ENCODE measurements at places on chromosomes 3 and 15. TPM values are rescaled to one million over a fixed set of nuclear protein-coding genes. Genes with fewer than 3 reads are reported as not detected.

DNA sequence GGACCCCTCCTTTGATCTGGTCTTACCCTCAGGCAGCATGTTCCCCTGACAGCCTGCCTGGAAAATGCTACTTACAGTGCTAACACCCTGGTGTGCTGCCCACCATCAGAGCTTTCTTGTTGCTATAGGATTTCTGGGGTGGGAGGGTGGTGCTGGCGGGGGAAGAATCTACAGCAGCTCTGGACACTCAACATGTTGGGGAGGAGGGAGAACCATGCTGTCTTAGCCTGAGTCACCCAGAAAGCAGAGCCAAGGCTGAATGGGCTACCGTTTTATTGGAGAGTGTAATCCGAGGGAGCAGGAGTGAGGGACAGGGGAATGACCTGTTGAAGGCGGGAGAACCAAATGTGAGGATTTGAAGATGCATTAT, 45.6 kb downstream of the MFSD1 start:
- H3K27ac ChIP-seq = no peak overlapping the region
- no peak for DNase-seq
- H3K4me1 ChIP-seq = peaks cover 7% of the 10 kb centered on the region
- peaks cover 12% of the 10 kb centered on the region for H3K27me3 ChIP-seq
- H3K4me3 ChIP-seq = no peak overlapping the region
- no peaks in the 10 kb centered on the region for H3K36me3 ChIP-seq

DNA sequence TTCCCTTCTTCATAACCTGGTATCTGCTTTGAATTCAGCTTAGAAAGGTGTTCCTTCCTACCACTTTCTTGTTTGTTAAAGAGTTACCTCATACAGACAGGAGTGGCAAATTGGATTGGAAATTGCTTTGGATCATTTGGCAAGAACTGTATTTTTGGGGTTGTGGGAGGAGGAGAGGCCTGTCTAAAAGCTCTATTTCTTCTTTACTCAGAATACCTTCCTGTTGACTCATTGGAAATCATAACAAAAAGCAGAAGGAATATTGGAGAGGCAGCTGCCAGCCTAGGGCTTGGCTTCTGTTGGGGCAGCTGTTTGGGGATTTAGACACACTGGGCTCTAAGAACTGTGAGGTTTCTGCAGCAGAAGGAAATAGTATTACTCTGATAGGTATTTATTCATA, 14.2 kb downstream of the IQGAP1 start:
- H3K36me3 ChIP-seq = no peaks in the 10 kb centered on the region
- no peak overlapping the region for H3K4me3 ChIP-seq
- H3K27ac ChIP-seq = peak overlapping the region; percentile 12

- peak overlapping the region; percentile 97 for H3K27ac ChIP-seq
- H3K4me3 ChIP-seq = peak overlapping the region; percentile 97
- DNase-seq = no peak
- no peaks in the 10 kb centered on the region for H3K27me3 ChIP-seq
- peaks cover 9% of the 10 kb centered on the region for H3K36me3 ChIP-seq
Measured at GRCh38 chr15:81000144-81000623, 539 bp upstream of the TLNRD1 start.

The SLC24A5 gene
- total RNA-seq = not detected

The PPIP5K1 gene
- 33.1 TPM for total RNA-seq

GRCh38 chr3:157064402-157064801, 95.5 kb downstream of the CCNL1 start:
- H3K27me3 ChIP-seq = peaks cover 4% of the 10 kb centered on the region
- H3K27ac ChIP-seq = no peak overlapping the region
- no peak overlapping the region for H3K4me3 ChIP-seq
- H3K4me1 ChIP-seq = peaks cover 5% of the 10 kb centered on the region
- no peaks in the 10 kb centered on the region for H3K36me3 ChIP-seq

GRCh38 chr3:188956839-188957489, 214.8 kb upstream of the TPRG1 start:
- H3K27me3 ChIP-seq = peaks cover under 1% of the 10 kb centered on the region
- no peaks in the 10 kb centered on the region for H3K36me3 ChIP-seq
- H3K4me3 ChIP-seq = no peak overlapping the region
- H3K4me1 ChIP-seq = no peaks in the 10 kb centered on the region
- H3K27ac ChIP-seq = no peak overlapping the region
- peak; percentile 24 for DNase-seq

GRCh38 chr3:103873897-103874545, 1439.2 kb downstream of the ZPLD1 start:
- no peaks in the 10 kb centered on the region for H3K36me3 ChIP-seq
- no peaks in the 10 kb centered on the region for H3K27me3 ChIP-seq
- no peak overlapping the region for H3K27ac ChIP-seq
- no peaks in the 10 kb centered on the region for H3K4me1 ChIP-seq
- DNase-seq = no peak

The DMXL2 gene
- total RNA-seq = 56.4 TPM

GRCh38 chr3:184466413-184466960, 86.6 kb downstream of the CHRD start:
- no peak overlapping the region for H3K27ac ChIP-seq
- no peaks in the 10 kb centered on the region for H3K4me1 ChIP-seq

The FAM162A gene
- 22.2 TPM for total RNA-seq

DNA sequence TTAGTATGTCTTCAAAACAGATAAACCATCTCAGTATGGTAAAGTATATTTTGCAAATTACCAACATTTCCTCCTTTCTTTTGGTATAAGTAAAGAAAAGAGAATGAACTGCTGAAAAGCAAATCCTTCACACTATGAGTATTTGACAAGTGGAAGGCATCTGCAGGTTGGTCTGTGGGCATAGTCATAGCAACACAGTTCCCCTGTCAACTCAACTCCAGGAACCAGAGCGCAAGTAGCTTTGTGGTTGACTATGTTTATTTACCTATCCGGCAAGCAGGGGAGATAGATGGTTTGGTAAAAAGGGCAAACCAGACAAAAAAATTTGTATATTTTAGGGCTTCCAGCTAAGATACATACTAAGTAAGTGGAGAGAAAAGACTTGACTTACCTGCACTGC, 88.3 kb upstream of the PPIB start:
- DNase-seq = no peak
- peaks cover 16% of the 10 kb centered on the region for H3K4me1 ChIP-seq
- no peaks in the 10 kb centered on the region for H3K36me3 ChIP-seq
- H3K27ac ChIP-seq = no peak overlapping the region
- H3K27me3 ChIP-seq = no peaks in the 10 kb centered on the region
- no peak overlapping the region for H3K4me3 ChIP-seq

DNA sequence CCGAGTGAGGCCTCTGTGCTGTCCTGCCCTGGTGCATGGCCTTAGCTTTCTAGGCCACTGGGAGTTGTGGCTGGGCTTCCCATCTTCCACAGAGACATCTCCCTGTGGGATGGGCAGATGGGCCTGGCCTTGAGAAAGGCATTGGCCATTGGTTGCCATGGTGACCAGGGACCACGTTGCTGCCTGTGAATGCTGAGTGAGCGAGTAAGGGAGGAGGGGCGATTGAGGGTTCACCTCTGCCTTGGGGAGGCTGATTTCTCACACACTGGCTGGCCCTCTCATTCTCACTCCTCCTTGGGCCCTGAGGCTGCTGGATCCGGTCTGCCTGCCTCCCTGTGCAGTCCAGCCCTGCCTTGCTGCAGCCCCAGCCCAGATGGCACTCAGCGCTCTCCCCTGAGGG, 26.4 kb upstream of the DOCK3 start:
- H3K27ac ChIP-seq = peak overlapping the region; percentile 78
- H3K4me3 ChIP-seq = no peak overlapping the region
- no peaks in the 10 kb centered on the region for H3K36me3 ChIP-seq
- DNase-seq = peak; percentile 29

DNA sequence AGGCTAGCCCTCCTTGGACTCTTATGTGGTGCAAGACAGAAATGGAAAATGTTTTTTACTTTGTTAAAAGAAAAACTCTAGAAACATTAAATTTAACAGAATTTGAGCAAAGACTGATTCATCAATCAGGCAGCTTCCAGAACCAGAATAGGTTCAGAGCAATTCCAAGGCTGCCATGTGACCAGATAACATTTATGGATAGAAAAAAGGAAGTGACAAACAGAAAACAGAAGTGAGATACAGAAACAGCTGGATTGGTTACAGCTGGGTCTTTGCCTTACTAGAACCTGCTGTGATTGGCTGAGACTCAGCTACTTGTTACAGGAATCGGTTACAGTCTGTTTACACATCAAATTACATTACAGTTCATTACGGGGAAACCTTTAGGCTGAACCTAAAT, 22.5 kb upstream of the OTOL1 start:
- no peak overlapping the region for H3K27ac ChIP-seq
- H3K36me3 ChIP-seq = no peaks in the 10 kb centered on the region
- DNase-seq = no peak
- peaks cover 10% of the 10 kb centered on the region for H3K4me1 ChIP-seq

DNA sequence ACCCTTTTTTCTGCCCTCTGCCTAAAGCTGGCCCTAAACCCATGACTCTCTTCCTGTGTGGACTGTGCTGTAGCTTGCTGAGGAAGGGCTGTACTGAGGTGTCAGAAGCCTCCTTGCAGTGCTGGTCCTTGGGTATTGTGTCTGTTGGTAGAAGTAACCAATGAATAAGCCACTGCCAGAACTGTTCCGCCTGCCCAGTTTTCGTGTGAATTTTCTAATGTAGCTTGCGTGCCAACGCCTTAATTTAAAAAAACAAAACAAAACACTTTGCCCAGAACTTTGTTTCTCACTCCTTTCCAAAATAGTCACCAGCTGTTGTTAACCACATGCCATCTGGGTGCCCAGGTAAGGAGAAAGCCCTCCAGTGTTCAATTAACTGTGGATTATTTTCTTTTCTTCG, 101.9 kb downstream of the KLHL25 start:
- H3K4me3 ChIP-seq = no peak overlapping the region
- DNase-seq = no peak
- no peaks in the 10 kb centered on the region for H3K27me3 ChIP-seq
- peaks cover 26% of the 10 kb centered on the region for H3K4me1 ChIP-seq
- no peak overlapping the region for H3K27ac ChIP-seq
- peaks cover 4% of the 10 kb centered on the region for H3K36me3 ChIP-seq
